ENCODE measurements at places on chromosomes 6 and 20.
A peak's percentile ranks its signal among the peaks of the same experiment; 100 is the strongest.

- no peak for DNase-seq
Measured at GRCh38 chr20:31833130-31833930, 12.1 kb downstream of the FOXS1 start.

- DNase-seq: no peak
Measured at GRCh38 chr6:143026696-143027449, 33.8 kb upstream of the AIG1 start.

GRCh38 chr20:12108846-12109245 is 191.2 kb downstream of the BTBD3 start:
- no peak for DNase-seq

- no peak for DNase-seq
Measured at GRCh38 chr20:12936020-12936419, 72.8 kb upstream of the SPTLC3 start.

- DNase-seq: no peak
Measured at GRCh38 chr6:158188591-158188990, 20.4 kb downstream of the GTF2H5 start.

GRCh38 chr6:151796842-151797530 is 10.5 kb upstream of the ESR1 start:
- DNase-seq: no peak

- DNase-seq: no peak
Measured at GRCh38 chr6:45045253-45045601, 282.9 kb upstream of the RUNX2 start.

DNA sequence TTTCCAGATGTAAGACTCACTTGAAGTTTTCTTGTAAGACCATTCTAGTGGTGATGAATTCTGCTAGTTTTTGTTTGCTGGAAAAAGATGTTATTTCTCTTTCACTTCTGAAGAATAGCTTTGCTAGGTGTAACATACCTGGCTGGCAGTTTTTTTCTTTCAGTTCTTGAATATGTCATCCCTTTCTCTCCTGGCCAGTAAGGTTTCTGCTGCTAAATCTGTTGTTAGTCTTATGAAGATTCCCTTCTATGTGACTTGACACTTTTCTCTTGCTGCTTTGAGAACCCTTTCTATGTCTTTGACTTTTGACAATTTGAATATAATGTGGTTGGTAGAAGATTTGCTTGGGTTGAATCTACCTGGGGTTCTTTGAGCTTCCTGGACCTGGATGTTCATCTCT is 314.7 kb upstream of the NOX3 start:
- no peak for DNase-seq

- DNase-seq: no peak
Measured at GRCh38 chr6:5681480-5681879, 325.2 kb downstream of the NRN1 start.

- DNase-seq: peak; percentile 86
Measured at GRCh38 chr20:10848810-10849370, 175.1 kb upstream of the JAG1 start.

DNA sequence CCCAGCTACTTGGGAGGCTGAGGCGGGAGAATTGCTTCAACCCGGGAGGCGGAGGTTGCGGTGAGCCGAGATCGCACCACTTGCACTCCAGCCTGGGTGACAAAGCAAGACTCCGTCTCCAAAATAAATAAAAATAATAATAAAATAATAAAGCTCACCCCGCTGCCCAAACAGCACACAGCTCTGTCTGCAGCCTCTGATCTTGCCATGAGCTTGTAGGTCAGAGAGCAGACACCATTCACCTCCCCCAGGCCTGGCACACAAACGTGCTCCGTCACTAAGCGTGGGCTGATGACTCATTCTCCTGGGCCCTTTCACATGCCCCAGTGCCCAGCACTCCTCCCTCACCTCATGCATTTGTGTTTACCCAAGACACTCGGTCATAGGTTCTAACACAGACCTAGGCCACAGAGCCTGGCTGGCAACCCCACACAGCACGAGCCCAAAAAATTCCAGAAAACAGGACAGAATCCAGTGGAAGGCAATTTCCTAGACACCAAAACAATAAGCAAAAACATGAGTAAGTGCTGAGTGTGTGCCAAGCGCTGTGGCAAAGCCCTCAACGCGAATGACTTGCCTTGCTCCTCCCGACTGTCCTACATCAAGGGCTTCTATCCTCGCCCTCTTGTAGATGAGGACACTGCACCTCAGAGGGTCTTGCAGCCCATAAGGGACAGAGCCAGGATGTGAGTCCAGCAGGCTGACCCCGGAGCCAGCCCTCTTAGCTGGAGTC is 18.0 kb downstream of the ATP9A start:
- peak; percentile 53 for DNase-seq

DNA sequence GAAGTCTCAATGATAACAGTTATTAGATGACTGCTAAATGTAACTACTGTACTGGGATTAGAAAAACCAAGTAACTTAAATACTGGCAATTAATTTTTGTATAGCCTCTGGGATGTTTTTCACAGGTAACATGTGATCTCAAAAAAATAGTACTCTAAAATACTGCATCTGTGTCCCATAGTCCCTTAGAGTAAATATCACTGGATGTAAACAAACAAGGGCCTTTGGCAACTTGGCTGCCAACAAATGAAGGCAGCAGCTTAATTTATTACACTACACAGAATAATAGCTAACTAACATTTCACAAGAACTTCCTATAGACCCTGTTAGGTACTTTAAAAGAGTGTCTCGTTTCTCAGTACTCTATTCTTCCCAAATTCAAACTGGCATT is 14.0 kb downstream of the ARHGAP18 start:
- DNase-seq: no peak

- no peak for DNase-seq
Measured at GRCh38 chr20:36872852-36873251, 3.1 kb upstream of the TLDC2 start.

GRCh38 chr6:683742-684440 is 9.0 kb downstream of the EXOC2 start:
- peak; percentile 59 for DNase-seq

GRCh38 chr6:41878246-41878645 is 16.9 kb downstream of the USP49 start:
- DNase-seq: peak; percentile 53

DNA sequence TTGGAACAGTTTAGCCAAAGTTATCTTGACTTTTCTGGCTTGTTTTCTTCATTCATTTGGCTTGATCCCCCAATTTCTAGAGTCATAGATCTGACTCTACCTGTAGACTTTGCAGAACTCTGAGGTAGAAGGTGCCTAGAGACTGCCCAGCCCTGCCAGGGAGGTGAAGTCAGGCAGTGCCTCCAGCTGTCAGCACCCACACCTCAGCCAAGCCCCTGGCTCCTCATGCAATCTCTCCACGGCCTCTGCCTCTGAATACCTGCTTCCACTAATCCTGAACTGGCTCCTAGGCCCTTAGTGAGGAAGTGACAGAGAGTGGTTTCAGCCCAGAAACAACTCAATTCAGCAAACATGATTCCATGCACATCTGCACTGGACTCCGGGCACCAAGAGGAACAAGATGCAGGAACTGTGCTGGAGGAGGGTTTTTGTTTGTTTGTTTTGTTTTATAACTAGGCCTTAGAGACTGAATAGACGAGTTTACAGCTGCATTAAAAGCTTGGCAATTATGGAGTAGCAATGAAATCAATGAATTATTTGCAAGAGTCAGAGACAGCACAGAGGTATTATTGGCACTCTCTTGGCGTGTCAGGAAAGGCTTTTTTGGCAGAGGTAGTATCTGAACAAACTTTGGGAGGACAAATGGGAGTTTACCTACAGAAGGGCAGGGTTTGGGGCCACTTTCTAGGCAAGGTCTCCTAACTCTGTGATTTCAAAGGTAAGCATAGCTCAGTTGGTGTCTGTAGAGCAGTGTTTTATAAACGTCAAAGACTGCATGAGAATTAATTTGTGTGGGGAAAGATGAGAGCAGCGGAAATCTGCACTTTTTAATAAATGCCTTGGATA is 25.2 kb downstream of the TGM3 start:
- no peak for DNase-seq

DNA sequence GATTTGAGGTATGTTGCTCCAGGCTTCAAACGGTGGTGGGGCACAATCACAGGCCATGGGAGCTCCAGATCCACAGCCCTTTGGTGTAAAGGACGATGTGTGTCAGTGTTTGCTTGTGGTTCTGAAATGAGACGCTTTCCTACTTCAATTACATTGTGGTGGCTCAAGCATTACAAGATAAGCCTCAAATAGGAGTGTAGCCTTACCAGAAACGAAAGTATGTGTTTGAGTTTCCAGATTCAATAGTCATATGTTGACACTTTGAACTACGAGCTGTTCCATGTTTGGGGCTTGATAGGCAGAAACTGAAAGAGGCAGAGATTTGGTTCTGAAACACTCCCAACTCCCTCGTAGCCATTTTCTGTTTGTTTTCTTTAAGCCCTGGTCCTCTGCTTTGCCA is 187.1 kb downstream of the MYLK4 start:
- DNase-seq: no peak

- peak; percentile 37 for DNase-seq
Measured at GRCh38 chr6:139017227-139017626, 11.3 kb upstream of the ABRACL start.

DNA sequence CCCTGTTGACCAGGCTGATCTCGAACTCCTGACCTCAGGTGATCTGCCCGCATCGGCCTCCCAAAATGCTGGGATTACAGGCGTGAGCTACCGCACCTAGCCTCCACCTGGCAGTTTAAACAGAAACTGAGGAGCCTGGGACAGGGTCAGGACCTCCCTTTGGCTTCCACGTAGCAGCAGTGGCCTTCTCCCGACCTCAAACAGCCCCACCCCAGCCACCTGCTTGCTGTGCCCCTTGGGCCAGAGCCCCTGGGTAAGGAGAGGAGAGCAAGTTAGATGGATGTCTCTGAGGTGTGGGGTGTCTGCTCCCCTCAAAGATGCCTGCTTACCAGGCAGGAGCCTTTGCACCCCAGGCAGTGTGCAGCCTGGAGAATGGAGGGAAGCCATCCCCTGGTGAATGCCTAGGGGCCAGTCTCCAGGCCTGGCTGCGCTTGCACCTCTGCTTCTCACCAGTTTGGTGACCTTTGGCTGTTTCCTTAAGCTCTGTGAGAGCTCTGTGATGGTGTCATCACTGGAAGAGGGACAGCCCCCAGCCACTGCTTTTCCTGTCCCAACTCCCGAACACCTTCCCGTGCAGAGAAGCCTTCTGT is 42.1 kb upstream of the MDFI start:
- no peak for DNase-seq

DNA sequence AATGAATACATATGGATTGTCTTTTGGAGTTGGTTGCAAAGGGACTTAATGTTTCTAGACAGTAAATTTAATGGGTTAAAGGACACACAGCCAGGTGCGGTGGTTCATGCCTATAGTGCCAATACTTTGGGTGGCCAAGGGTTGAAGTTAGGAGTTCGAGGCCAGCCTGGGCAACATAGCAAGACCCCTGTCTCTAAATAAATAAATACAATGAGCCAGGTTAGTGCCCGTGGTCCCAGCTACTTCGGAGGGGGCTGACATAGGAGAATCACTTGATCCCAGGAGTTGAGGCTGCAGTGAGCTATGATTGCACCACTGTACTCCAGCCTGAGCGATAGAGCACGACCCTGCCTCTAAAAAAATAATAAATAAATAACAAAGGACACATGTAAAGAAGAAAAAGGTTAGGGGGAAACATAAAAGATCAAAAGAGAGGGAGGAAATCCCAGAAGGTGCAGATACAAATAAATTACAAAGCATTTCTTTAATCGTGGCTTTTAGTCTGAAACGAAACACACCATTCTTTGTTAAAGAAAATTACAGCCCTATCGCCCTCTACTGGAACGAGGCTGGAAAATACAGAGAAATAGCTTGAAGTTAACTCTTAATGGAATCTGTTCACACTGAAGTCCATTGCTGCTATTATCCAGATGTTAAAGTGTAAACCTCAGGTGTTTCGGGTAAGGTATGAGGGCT is 42.6 kb upstream of the SCML4 start:
- DNase-seq: no peak

DNA sequence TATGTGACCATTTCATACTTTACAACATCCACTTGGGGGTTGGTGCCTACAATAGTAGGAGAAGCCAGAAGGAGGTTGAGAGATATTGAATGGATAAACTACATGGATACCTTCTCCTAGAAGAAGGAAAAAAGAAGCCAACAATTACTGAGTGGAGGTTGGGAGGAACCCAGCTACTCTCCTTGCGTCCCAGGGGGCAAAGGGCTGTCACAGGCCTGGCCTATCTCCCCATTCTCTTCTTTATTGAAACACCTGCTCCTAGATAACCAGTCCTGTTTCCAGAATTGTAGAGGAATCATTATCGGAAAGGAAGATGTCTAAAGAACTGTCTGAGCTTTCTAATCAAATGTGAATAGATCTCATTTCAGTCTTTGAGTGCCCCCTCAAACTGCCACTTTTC is 115.1 kb downstream of the MAP7 start:
- no peak for DNase-seq

DNA sequence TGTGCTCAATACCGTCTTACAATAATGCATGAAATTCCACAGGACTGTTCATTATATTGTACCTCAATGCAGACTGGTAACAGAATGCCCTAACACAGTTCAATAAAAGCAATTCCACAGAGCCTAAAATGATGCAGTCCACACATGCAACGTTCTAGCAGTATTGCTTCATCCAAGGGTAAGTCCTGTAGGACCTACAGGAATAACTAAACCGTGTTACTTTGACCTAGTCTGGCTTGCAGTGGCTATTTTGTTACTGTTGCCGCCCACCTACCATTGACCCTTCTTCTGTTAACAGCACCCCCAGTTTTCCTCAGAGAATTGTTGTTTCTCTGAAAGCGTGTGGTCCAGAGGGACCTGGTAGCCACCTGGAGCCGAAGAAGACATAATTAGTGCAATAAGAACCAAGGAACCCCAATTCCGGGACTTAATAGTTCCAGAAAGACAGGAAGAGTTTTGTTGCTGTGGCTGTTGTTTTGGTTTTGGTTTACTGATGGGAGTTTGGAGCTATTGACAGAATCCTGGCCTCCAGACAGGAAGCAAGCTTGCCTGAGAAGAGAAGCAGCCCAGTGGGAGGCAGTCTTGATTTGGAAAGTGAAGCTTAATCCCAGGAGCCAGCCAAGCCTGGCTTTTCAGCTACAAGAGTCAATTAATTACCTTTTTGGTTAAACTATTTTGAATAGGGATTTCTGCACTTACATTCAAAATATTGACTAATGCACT is 91.3 kb downstream of the FRK start:
- DNase-seq: no peak

DNA sequence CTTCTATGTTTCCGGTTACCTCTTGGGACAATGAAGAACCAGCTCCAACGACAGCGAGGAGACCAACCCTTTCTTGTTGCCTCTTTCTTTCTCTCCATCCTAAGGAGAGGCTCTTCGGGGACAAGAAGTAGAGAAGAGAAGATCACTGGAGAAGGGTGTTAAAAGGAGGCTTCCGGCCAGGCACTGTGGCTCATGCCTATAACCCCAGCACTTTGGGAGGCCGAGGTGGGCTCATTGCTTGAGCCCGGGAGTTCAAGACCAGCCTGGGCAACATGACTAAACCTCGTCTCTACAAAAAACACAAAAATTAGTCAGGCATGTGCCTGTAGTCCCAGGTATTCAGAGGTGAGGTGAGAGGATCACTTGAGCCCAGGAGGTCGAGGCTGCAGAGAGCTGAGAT is 90.8 kb upstream of the TNFAIP3 start:
- DNase-seq: no peak

DNA sequence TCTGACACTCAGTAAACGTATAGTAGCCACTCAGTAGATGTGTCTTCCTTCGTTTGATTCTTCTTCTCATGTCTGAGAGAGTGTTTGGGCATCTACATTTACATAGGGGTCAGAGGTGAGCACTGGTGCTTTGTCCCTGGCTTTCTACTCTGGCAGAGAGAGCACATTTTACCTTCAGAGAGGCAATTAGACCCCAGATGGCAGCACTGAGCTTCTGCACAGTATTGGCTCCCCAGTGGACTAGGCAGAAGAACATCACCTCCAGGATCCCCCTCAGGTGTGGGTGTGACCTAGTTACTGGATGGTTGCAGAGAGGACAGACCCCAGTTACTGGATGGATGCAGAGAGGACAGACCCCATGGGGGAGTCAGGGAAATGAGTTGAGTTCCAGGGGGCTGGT is 327.2 kb downstream of the DHX35 start:
- DNase-seq: no peak
